Stimulated activated CD8-positive, alpha-beta memory T cell treated with anti-CD3 and anti-CD28 coated beads, Interleukin-2, amount 100 ng/mL, for 1 hour (primary cell): ENCODE measurements at places on chromosomes 13 and 19.

- no peak for DNase-seq
These were observed 2.1 kb upstream of the RAD23A start for GRCh38 chr19:12943437-12944044.

DNA sequence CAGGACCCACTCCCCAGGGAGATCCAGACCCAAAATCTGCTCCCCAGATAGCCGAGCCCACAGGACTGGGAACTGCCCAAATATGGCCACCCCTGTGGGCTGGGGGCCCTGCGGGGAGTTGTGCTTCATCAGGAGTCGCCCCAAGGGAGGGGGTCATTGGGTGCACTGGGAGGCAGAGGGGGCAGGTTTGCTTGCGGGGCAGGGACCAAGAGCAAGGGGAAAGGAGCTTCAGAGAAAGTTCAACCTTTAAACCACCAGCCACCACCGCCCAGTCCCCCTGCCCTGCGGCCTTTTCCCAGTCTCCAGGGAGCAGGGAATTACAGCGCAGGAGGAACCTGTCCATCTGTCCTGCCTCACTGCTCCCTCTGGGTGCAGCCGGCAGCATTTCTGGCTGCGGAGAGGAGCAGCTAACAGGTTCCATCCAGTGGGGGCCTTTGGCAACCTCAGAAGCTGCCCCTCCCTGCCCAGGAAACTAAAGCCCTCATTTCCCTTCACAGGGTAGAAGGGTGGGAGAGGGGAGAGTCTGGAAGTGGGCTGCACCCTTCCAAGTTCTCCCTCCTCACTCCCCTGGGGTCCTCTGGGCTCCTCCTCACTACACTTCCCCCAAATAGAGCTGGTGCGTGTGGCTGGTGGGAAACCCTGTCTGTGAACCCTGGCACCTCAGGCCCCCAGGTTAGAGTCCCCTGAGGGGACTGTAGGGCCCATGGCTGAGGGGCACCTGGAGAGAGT is 13.8 kb upstream of the ASF1B start:
- no peak for DNase-seq

- DNase-seq = no peak
These were observed 237.8 kb downstream of the TUBA3C start for GRCh38 chr13:18943721-18944391.

GRCh38 chr19:42057846-42058245 is 12.2 kb downstream of the GRIK5 start:
- no peak for DNase-seq

DNA sequence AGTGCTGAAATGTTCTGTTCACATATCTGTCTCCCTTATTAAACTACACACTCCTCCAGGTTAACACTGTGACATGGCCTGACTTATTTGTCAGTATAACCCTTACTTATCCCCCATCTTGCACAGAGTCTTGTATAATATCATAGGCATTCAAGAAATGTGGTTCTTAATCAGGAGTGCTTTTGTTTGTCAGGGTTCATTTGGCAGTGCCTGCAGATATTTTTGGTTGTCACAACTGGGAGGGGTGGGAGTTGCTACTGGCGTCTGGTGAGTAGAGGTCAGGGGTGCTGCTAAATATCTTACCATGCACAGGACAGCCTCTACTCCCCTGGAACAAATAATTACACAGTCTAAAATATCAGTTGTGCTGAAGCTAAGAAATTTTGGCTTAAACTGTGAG is 20.4 kb upstream of the OBI1 start:
- DNase-seq = no peak
